ENCODE measurements at places on chromosomes 4 and X. TPM values are rescaled to one million over a fixed set of nuclear protein-coding genes. Genes with fewer than 3 reads are reported as not detected.

DNA sequence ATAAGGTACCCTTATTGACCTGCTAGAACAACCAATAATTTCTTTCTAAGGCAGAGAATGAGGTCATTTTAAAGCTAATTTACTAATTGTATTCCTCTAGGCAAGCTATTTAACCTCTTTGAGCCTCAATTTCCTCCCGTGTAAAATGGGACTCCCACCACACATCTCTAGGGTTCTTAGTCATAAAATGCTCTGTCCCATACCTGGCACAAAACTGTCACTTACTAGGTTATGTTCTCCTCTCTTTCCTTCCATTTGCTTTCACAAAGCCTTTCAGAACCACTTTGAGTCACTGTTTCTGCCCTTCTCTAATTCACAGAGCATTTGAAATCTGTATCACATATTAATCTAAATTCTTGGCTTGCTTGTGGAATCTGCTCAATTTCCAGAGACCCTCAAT is 2.4 kb upstream of the GPR82 start:
- no peak for DNase-seq

GRCh38 chrX:106178826-106179225 is 10.7 kb downstream of the PWWP3B start:
- DNase-seq, result no peak

- no peak for DNase-seq
Measured at GRCh38 chrX:118225711-118226428, 109.3 kb upstream of the KLHL13 start.

DNA sequence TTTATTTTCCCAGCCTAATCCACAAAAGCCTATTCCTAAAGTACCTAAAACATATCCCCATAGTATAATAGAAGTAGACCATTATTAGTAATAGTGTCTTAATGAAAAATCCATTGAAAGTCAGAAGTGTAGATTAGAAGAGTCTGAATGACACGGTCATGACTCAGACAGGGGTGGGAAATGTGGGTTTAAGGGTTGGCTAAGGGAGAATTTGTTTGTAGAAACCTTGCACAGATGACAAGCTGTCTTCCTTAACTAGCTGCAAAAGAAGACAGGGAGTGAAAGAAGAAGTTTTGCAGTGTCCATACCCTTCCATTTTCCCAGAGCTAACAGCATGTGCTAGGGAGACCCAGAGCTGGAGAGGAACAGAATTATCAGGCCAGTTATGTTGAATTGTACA is 242.7 kb upstream of the ETNPPL start:
- DNase-seq, result no peak

The GAK gene
- 91.5 TPM for polyA plus RNA-seq
